HAP-1 (cell line): ENCODE measurements at places on chromosomes 13 and 19.
A peak's percentile ranks its signal among the peaks of the same experiment; 100 is the strongest.

DNA sequence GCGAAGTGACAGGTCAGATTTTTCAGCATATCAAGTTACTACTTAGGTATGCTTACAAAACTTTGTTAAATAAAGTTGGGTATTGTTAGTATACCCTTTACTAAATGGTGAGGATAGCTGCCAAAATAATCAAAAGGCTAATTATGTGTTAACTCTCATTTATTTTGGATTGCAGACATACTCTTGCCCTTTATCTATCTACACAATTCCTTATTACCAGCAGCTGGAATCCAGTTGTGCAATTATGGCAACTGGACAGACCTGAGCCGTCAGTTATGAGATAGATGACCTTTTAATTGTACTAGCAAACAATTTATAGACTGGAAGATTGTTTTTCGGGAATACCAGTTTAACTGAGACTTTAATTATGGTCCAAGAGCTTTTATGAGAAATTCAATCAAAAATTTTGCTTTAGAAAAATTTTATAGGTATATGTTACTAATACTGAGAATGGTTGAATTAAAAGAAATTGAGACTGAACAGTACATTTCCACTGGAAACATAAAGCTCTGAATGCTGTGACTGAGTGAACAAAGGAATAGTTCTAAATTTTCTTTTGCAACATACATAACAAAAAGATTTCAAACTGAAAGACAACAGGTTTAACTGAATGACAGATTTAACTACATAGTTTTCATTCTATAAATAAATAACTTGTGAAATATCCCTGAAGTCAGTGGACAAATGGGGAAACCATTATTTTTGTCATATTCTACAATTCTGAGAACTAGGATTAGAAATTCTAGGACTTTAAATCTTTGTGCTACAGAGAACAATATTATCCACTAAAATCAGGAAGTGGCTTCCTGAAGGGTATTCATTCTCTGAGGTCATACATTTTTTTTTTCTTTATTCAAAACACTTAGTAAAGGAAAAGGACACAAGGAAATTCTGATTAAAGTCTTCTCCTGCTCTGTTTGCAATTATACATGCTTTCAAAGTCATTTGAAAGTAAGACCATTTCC is 97.4 kb downstream of the ZC3H13 start:
- DNase-seq: peak; percentile 53

DNA sequence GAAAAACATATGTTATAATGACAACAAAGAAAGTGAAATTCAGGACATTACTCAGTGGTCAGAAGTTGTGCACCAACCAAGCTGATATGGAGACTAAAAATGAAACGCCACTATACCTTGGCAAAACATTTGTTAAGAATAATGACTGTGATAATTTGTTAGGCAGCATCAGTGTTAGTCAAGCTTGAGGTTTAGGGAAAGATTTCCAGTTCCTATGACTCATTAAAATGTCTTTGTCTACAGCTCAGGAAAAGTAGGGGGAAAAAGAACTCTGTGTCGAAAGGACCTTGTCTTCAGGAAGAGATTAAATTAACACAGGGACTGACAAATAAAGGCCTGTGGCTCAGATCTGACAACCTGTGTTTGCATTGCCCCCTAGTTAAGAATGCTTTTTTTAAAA is 764.1 kb upstream of the SLITRK6 start:
- DNase-seq: no peak

DNA sequence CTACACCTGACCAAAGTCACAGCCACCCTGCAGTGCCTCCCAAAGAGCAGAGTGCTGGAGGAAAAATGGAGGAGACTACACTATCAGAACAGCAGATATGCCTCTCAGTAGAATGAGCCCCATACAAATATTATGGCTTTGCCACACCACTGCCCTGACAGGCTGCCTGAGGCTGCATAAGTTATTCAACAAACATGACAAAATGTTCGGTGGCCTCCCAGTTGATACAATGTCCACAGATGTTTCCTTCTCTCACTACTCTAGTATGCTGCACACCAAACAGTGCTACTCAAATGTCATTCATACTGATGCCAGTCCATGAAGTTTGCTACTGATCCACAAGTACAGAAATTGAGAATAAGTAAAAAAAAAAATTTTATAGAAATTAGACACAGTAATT is 41.0 kb downstream of the N4BP2L2 start:
- DNase-seq: no peak

DNA sequence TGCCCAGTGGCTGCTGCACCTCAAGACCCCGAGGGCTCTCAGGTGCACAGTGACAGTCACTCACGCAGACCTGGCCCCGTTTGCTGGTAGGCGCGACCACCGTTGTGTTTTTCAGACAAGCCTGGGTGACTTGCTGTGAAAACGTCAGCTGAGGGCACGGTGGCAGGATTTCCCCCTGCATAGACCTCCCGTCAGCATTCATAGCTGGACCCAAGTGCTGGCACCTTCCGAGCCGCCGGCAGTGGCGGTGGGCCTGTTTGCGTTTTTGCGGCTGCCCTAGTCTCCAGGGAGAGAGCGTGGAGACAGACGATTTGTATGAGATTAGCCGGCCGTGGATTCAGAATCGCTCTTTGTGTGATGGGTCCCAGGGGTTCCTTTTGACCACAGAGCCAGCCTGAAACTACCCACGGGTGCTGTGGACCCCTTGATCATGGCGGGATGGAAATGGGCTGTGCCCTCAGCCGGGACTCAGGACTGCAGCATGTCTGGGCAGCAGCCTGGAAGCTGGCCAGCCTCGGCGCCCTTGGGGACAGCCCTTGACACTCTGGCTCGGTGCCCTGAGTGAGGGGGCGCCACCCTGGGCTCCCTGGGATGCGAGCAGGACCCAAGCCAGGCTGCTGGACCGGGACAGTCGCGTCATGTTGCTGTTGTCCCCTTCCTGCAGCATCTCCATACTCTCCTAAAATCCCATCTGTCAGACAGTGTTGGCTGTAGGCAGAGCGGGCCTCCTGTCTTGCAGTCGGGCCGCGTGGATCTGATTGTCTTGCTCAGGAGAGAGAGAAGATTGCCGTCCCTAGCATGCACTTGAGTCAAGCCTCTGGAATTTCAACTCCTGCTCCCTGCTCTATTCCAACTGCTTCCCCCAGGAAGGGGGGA is 8.6 kb downstream of the KDM4B start:
- no peak for DNase-seq

DNA sequence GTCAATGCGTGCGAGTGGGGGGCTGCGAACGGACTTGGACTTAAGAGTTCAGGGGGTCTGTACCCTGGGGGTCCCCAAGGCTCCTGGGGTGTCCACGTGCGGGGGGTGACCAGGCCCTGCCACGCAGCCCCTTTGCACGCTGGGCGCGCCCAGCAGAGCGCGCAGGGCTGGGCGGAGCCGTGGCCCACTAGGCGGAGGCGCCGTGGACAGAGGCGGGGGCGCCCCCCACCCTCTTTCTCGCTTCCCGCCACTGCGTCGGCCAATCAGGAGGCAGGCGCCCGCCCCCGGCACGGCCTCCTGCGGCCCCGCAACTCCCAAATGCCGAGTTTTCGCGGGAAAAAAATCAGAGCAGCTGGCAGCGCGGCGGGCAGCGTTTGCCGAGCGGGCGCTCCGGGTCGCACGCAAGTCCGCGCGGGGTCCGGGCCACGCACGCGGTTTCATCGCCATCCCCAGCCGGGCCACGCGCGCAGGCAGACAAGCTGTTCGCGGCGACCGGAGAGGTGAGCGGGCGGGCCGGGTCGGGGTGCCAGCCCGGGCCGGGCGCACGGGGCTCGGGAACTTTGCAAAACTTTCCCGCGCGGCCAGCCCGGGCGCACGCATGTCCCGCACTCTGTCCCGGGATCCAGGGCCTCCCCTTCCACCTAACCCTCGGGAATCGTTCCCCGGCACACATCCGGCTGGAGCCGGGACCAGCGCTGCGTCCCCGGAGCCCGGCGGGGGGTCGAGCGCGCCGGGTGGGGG is at the start of gene UHRF1:
UHRF1 (plus strand) TSS at position 346 of the 741 bp plus-strand sequence. CDS start 1,385 bp downstream, outside the sequence.
- peak; percentile 69 for DNase-seq

DNA sequence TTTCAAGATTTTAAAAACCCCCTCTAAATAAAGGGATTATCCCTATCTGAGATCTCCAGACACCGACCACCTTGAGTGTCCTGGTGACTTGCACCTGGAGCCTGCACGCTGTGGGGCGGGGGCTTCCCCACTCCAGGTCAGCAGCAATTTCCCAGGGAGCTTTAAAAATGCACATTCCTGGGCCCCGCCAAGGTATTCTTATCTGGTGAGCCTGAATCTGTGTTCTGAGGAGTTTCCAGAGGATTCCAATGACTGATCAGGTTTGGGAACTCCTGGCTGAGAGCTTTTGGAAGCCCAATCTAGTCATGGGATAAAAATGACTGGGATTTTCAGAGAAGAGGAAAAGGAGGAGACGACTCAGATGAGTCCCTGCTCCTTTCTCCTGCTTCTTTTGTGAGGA is 66.1 kb downstream of the FGF9 start:
- DNase-seq: no peak

- DNase-seq: no peak
These were observed 188.8 kb downstream of the POSTN start for GRCh38 chr13:37409756-37410155.

DNA sequence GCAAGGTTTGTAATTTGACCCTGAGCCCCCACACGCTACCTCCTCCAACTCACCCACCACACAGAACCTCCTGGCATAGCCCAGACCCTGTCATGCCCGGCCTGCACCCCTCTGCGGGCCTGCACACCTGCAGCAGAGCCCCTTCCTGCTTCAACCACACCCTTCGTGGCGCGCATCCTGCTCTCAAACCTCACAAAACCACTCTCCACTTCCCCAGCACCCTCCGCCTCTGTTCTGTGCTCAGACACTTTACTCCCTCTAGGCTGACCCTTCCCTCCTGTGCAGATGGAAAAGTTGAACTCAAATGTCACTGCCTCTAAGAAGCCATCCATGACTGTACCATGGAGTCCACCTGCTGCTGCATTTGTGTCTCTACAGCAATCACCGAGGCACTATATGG is 28.5 kb downstream of the FAAP24 start:
- DNase-seq: no peak

DNA sequence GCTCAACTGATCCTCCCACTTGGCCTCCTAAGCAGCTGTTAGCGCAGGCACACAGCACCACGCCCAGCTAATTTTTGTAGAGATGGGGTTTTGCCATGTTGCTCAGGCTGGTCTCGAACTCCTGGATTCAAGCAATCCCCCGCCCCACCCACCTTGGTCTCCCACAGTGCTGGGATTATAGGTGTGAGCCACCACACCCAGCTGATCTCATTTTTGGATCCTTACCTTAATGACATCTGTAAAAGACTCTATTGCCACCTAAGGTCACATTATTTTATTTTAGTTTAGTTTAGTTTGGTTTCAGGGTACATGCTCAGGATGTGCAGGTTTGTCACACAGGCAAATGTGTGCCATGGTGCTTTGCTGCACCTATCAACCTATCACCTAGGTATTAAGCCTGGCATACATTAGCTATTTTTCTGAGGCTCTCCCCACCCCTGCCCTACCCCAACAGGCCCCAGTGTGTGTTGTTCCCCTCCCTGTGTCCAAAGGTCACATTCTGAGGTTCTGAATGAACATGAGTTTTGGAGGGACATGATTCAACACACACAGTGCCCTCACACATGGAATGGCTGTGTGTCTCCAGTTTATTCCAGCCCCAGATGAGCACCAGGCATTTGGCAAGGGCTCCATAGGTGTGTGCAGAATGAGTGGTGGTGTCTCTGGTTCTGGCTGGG is 1.3 kb downstream of the OR10H5 start:
- no peak for DNase-seq

DNA sequence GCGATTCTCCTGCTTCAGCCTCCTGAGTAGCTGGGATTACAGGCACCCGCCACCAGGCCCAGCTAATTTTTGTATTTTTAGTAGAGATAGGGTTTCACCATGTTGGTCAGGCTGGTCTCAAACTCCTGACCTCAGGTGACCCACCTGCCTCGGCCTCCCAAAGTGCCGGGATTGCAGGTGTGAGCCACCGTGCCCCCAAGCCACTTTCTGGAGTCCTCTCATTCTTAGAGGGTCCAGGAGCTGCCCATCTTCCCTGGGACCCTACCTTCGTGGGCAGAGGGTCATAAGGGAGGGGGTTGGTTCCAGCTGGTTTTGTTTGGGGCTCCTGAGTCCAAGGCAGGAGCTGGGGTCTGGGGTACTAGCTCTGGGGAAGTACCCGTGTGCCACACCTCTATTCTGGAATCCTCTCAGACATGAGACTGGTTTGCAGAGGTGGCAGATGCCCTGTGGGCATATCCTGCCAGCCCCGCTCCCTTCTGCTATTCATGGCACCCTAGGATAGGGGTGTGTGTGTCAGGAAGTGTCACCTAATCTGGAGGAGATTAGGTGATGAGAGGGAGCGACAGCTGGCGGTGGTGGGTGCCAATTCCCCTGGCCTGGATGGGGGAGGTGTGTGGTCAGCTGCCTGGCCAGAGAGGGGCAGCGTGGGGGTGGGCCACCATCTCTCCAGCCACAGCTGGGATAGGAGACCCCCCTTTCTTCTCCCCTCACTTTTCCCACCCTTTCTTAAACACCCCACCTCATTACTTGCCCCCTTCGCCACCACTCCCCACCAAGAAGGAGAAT is 2.1 kb downstream of the PRMT1 start:
- no peak for DNase-seq

GRCh38 chr13:99498171-99499161 is 2.8 kb upstream of the TM9SF2 start:
- peak; percentile 99 for DNase-seq

DNA sequence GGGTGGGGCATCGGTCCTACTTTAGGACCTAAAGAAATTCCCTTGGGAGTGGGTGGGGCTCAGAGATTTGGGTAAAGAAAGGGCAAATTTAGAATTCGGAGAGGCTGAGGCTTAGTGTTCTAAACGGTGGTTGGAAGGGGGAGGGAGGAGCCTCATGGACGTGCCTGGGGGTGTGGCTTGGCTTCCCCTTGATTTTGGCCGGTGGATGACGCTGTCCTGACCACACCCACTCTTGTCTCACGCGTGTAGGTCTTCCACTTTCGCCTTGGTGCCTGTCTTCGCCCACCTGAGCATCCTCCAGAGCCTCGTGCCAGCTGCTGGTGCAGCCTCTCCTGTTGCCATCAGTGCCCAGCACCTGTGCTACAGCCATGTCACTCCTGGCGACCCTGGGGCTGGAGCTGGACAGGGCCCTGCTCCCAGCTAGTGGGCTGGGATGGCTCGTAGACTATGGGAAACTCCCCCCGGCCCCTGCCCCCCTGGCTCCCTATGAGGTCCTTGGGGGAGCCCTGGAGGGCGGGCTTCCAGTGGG is 1.2 kb upstream of the NUP62 start:
- no peak for DNase-seq
